ENCODE measurements at places on chromosomes 7 and 10. TPM values are rescaled to one million over a fixed set of nuclear protein-coding genes. Genes with fewer than 3 reads are reported as not detected.

Gene SGCE
- total RNA-seq, result 82.0 TPM

Gene ZNF239
- 0.66 TPM for total RNA-seq

Gene KCP
- total RNA-seq, result not detected

Gene PANK1
- total RNA-seq, result 5.6 TPM

Gene TET1
- total RNA-seq, result 0.40 TPM

Gene SLC39A12
- not detected for total RNA-seq

Data from thoracic aorta endothelial cell (primary cell).